NCI-H510A (cell line): ENCODE measurements at places on chromosomes 5 and 9.

DNA sequence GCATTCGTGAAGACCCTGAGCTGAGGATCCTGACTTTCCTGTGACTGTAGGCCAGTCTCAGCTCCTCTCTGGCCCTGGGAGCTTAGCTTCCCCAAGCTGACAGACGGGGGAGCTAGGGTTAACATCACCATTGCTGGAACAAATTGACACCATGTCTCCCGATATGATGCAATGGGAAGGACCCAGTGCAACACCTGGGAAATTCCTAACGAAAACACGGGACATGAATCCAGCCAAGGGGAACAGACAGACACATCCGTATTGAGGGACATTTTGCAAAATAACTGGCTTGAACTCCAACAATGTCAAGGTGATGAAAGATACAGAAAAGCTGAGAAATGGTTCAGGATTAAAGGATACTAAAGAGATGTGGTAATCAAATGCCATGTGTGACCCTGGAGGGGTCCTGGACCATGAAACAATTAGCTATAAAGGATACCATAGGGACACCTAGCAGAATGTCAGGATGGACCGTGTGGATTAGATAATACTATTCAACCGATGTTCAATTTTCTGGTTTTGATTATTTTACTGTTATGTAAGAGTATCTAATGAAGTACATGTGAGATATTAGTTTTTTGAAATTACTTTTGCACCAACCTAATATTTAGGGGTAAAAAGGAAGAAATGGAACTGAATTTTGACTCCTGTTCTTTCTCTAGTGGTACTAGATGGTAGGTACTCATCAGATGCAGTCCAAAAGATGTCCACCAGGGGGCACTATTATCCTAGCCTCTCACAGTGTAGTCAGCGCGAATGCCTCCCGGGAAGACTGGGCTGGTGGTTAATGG, 52.7 kb downstream of the NDST1 start:
- peak; percentile 12 for DNase-seq

DNA sequence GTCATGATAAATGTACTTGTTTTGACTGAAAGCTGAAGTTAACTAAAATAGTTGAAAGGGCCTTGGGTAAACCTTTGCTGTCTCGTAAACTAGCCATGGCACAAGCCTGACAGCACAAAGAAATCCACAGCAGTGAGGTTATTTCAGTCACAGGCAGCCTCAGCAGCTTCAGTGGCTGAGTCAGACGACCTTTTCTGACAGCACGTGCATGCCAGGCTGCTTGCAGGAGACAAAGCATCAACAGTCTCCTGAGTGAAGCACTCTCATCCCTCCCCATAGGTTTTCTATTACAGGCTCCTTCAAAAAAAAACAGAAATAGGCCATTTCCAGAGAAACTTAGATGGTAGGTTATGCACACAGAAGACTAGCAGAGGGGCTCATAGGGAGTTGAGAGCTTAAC, 34.6 kb downstream of the OXCT1 start:
- DNase-seq, result no peak

- no peak for DNase-seq
Observed at GRCh38 chr9:124489222-124489621, 18.0 kb downstream of the NR5A1 start.

GRCh38 chr9:136345281-136346156, 18.0 kb downstream of the DNLZ start:
- DNase-seq, result no peak

GRCh38 chr5:91954136-91954535, 571.0 kb upstream of the ARRDC3 start:
- DNase-seq, result no peak

GRCh38 chr9:70091572-70091971, 47.9 kb downstream of the MAMDC2 start:
- DNase-seq, result no peak

DNA sequence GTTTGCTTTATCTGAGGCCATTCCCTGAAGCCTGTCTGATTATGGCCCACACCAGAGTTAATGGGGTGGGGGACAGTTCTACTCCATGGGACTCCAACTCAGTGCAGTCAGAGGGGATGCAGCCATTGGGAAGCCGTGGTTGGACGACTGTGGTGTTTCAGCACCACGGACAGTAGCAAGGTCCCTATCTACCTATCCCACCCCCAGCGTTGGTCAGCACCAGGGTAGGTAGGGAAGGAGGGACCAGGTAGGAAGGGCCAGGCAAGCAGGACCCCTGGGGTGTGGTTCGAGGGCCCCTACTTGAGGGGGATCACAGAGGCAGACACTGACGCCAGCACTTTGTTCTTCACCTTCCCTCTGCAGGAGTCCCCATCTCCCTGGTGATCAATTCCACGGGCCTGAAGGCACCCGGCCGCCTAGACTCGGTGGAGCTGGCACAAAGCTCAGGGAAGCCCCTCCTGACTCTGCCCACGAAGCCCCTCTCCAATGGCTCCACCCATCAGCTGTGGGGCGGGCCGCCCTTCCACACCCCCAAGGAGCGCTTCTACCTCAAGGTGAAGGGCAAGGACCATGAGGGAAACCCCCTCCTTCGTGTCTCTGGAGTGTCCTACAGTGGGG, 33.2 kb downstream of the HMCN2 start:
- no peak for DNase-seq

- no peak for DNase-seq
Observed at GRCh38 chr5:178360222-178360925, 127.8 kb upstream of the PHYKPL start.

- no peak for DNase-seq
Observed at GRCh38 chr5:168426007-168426863, 60.0 kb upstream of the RARS1 start.

DNA sequence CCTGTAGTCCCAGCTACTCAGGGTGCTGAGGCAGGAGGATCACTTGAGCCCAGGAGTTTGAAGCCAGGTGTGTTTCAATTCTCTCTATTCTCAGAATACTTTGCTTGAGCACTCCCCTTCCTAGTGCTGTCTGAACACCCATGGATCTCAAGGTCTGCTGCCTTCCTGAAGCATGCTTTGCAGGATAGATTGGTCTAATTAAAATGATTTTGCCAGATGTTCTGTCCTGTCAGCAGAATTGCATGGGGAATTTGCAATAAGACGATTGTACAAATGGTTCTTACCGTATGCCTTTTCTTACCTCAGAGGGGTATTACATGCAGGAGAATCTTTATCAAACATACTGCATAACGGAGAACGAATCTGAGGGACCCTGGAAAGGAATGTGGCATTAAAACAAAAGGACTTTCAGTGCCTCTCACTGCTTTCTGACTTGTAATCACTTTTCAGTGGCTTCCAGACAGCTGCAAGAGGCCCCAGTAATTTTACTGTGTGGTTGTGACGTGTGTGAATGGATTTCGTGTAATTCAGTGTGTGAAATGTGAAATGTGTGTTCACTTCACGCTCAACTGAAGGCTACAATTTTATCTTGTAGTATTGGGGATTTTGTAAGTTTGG, 587.2 kb upstream of the SEMA6A start:
- DNase-seq, result no peak

GRCh38 chr5:120988941-120989340, 524.8 kb downstream of the PRR16 start:
- no peak for DNase-seq

GRCh38 chr5:171999877-172000276, 6.6 kb downstream of the FBXW11 start:
- no peak for DNase-seq

GRCh38 chr5:532521-533242, 8.4 kb upstream of the SLC9A3 start:
- no peak for DNase-seq

GRCh38 chr5:72510610-72511181, 3.5 kb upstream of the ZNF366 start:
- no peak for DNase-seq

DNA sequence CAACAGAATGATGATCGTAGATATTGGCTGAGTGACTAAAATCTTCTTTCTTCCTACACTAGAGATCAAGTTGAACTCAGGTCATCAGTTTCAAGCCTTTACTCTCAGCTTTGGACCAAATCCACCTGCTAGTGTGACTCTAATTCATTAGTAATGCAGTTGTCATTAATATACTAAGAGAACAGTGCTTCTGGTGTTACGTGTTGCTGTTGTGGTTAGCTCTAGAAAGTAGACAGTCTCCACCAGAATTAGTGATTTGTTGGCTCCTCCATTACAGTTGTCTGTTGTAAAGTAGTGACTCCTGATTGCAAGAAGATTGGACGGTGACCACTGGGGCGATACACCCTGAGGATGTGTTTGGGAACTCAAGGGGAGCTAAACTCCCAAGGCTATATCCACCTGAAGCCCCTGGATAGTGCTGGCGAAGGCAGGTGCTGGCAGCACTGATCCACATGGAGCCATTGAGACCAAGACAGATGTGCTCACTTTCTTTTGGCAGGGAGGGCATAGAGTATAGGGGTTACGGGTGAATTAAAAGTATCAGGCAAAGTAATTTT, 3.1 kb downstream of the CAMK4 start:
- no peak for DNase-seq

- DNase-seq, result no peak
Observed at GRCh38 chr5:135032999-135033861, 798 bp downstream of the PITX1 start.

DNA sequence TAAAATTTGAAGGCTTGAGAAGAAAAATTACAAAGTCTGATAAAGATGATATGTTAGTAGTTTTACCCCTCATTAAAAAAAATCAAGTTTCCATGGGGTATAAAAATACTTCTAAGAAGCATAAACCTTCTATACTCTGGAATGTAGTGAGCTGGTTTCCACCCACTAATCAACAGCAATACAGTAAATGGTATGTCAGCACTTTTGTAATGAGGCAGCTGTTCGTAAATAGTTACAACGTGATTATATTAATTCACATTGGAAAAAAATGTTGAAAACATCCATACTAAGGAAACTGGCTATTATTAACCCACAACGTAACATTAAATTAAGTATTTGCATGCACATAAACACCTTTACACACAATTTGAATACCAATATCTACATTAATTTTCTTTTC, 283.1 kb upstream of the FAM174A start:
- no peak for DNase-seq

GRCh38 chr9:125145425-125145824, 2.1 kb upstream of the SCAI start:
- DNase-seq, result no peak

GRCh38 chr9:99822109-99822805, 572 bp downstream of the NR4A3 start:
- no peak for DNase-seq

DNA sequence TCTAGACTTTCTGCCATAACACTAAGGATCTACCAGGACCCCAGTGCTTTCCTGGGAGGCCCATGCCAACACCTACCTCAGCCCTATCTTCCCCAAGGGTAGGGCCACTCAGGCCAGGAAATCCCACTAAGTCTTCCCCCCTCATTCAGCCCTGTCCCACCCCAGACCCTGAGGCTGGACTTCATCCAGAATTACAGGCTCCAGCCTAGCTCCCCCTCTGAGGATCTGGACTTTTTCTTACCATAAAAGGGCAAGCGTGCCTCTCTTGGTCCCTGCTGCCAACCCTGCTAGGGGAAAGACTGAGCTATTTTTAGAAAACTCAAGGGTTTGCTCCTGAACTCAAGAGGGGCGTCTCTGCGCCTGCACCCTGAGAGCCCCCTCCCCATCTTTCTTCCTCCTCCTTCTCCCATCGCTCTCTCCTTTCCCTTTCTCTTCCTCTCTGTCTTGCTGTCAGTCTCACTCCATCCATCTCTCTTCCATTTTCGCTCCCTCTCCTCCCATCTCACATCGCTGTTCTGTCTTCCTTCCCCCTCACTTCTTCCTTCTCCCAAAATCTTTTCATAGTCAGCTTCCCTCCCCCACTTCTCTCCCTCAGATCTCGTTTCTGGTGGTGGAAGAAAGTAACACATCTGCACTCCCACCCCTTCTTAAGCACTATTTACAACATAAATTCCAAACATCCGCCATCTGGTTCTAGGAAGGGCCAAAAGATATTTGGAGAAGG, 38.1 kb upstream of the IL17B start:
- DNase-seq, result no peak

GRCh38 chr5:79357398-79357797, 121.5 kb downstream of the JMY start:
- no peak for DNase-seq

- DNase-seq, result no peak
Observed at GRCh38 chr5:163571744-163572143, 66.3 kb downstream of the MAT2B start.
